ENCODE measurements at places on chromosomes 16 and 17.

- DNase-seq = no peak
Observed at GRCh38 chr16:583470-583814, 6.4 kb upstream of the RAB40C start.

GRCh38 chr16:73280388-73280787 is 232.5 kb upstream of the ZFHX3 start:
- no peak for DNase-seq

DNA sequence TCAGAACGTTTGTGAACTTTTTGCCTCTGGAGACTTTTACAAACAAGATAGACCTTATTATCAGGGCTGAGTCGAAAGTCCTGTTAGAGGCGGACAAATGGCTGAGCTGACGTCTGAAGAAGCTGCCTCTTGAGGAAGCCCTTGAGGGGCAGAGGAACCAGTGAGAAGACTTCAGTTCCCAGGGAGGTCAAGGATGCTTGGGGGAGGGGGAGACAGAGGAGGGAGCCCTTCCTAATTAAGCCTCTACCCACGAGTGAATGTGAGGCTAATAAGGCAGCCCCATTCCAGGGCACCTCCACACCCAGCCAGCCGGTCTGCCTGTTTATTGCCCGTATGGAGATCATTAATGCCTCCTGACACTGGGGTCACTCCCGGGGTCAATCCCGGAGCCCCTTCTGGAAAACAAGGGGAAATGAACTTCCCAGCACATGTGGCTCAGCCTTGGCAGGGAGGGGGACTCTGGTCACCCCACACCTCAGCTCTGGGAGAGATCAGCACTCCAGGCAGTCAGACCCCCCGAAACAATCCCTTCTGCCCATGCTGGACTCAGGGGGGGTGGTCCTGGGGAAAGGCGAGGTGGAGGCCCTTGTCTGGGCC is 9.2 kb upstream of the TBX4 start:
- DNase-seq = no peak

DNA sequence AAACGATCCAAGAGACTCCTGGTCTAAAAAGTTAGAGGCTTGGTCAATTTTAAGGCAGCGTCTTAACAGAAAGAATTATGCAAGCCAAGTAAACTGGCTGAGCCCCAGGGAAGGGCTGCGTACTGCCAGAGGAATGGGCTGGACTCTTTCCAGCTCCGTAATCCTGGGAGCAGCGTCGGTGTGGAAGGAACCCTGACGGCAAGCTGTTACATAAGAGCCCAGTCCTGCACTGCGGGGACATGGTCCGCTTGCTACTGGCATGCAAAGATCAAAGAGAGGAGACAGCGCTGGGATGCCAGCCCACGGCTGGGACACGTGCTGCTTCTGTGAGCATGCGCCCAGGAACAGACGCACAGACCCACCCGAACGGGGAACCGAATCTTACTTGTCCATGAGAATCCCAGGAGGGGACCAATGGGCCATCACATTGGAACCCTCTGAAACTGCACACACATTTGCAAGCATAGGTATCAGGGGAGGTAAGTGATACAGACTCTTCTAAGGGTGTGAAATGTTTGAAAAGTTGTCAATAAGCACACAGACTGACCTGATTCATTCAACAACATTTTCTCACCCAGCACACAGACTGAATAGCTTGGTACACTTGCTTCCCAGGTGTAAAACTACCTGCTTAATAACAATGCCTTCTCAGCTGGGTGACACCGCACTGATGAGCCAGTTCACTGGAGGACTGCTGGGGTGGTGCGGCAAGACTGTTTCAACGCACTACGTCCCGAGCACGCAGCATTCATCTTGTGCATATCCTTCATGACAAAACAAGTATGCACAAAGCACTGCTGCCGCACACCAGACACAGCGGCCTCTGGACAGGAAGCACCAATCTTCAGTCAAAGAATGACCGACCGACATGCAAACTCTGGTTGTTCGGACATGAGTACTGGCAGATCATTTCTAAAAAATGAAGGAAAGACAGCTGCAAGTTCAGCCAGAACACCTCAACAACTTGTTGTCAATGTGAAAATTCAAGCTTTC is 94.9 kb downstream of the ANKRD11 start:
- peak; percentile 93 for DNase-seq

- no peak for DNase-seq
Observed at GRCh38 chr17:66548659-66549310, 246.4 kb downstream of the PRKCA start.

GRCh38 chr17:2068519-2069051 is 13.7 kb downstream of the HIC1 start:
- DNase-seq = peak; percentile 86

DNA sequence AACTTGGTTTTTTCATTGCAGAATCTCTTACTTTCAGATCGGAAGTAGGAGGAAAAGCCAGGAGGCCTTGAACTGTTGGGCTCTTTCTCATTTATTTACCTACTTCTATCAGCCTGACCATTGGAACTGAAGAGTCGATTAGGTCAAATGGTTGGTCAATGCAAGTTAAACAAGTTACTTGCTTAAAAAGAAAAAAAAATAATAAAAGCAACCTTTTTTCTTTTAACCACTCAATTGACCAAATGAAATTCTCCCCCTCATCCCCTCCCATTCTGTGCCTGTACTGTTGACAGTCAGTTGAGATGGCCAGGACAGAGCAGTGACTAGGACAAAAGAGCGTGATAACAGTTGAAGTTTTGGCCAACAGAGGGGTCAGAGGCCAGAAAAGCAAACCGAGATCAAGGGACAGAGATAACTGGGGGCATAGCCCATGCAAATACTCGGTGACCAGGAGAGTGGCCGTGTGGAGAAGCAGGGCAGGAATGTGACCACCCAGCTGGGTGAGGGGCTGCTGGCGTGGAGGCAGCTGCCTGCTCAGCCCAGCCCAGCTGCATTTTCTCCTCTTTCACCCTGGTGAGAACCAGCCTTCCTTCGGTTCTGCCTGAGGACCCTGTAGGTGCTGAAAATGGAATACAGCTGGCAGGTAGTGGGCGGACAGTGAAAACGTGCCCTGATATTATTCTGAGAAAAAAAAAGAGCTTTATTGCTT is 72.2 kb downstream of the HS3ST3B1 start:
- no peak for DNase-seq

DNA sequence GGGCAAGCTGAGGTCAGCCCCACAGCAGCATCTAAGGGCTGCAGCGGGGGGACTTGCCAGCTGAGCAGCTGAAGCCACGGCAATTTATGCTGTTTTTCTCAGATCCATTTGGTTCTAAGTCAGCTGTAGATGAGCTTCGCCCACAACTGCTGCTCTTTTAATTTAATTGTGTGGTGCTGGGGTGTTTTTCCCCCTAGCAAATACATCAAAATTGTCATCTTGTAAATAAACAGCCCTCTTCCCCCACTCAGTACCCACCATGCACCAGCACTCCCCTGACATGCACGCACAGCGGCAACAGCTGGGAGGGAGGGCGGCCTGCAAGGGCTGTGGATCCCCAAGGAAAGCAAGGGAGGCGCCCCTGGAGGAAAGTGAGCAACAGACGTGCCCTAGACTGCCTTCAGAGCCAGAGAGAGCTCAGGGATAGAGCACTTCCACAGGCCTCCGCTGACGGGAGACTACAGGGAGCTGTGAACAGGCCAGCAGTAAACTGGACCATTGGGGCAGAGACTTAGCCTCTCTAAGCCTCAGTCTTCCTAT is 149.5 kb downstream of the TMEM132E start:
- no peak for DNase-seq

- DNase-seq = no peak
Observed at GRCh38 chr17:22202702-22203101, 510.4 kb downstream of the KCNJ18 start.

DNA sequence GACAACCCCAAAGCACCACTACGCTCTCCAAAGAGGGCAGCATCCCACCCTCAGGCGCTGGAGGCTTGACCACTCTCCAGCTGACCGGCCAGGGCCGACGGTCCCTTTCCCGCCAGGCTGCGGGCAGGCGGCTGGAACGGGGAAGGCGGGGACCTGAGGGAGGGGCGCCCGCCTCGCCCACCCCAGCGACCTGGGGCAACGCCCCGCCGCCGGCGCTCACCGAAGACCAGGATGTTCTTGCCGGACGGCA is 431 bp downstream of the DYNC1LI2 start:
- no peak for DNase-seq

DNA sequence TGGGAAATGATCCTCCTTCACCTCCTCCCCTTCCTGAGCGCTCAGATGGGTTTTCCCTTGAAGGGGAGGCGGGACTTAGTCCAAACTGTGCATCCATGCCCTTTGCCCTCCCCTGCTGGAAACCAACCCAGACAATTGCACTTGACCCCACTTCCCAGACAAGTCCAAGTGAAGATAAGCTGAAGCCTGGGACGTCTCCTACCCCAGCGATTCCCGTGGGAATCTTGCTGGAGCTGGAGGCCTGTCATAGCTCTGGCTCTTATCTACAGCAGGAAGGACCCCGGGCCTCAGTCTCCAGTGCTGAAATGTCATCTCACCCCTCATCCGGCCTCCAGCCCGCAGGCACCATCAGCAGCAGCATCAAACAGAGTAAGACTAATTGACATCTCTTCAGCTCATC is 6.5 kb upstream of the NGFR start:
- no peak for DNase-seq

GRCh38 chr16:4514606-4515005 is 24.0 kb downstream of the CDIP1 start:
- peak; percentile 27 for DNase-seq

- DNase-seq = no peak
Observed at GRCh38 chr16:77300256-77300655, 101.0 kb downstream of the SYCE1L start.

- DNase-seq = peak; percentile 34
Observed at GRCh38 chr17:59423137-59423724, 91.8 kb downstream of the YPEL2 start.

- no peak for DNase-seq
Observed at GRCh38 chr17:33381201-33381600, 88.1 kb upstream of the ASIC2 start.

DNA sequence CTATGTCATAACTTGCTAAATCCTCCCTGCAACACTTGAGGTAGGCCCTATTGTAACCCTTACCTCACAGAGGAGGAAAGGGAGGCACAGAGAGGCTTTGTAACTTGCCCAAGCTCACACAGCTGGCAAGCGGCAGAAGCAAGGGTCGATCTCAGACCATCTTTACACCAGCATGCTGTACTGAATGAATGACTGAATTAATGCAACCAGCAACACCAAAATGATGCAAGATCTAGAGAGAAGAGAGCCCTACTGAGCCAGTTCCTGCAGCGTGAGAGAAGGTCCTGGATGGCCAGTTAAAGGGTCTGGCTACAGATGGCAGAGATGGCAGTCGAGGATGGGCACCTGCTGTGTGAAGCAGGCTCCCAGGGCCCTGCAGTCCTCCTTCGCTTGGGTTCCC is 8.2 kb upstream of the KLHL36 start:
- no peak for DNase-seq

GRCh38 chr16:11303405-11304138 is 22.4 kb upstream of the PRM1 start:
- no peak for DNase-seq

DNA sequence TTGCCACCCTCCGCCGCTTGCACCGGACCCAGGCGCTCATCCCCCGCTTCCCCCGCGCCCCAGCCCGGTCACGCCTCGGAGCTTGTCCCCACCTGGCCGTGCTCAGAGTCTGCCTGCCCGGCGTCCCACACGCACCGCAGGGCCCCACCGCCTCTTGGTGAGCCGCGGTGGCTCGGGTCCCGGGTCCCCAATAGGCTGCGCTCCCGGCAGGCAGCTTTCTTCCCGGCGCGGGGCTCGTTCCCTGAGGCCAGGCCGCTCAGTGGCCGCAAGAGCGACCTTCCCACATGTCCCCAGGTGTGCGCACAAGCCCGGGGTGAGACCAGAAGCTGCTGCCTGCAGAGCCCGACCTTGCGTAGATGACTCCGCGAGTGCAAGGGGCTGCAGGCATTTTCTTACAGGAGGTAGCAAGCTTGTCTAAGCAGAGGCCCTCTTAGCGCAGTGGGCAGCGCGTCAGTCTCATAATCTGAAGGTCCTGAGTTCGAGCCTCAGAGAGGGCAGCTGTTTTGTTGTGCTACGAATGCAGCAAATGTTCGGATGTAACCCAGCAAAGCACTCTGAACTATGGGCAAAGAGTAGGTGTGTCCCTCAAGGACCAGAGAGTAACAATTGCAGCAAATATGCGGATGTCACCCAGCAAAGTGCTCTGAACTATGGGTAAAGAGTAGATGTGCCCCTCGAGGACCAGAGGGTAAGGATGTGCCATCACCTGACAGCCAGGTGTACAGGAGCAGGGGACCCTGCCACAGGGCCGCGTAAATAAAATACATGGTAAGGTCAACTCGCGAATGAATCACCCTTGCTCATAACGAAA is 15.6 kb downstream of the TLE7 start:
- DNase-seq = peak; percentile 71

DNA sequence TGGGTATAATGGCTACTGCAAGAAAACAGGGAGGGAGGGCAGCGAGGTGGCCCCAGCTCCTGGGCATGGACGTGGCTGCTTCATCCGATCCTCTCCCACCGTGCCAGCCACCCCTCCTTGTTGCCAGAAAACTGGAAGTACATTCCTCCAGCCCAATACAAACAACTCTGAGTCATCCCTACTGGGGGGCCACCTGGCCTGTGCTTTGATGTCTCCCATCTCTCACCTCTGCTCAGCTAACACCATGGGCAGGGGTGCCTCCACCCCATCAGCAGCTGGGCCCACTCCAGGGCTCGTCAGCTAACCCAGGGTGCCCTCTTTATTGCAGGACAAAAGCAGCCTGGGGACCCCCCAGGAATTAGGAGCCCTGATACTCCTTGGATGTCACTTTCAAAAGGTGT is 2.0 kb downstream of the RHBDF2 start:
- no peak for DNase-seq
